ENCODE measurements at places on chromosomes 1 and 21.

- DNase-seq: no peak
Measured at GRCh38 chr1:25126562-25126961, 105.7 kb downstream of the SYF2 start.

GRCh38 chr1:210653771-210654170, 325.1 kb downstream of the HHAT start:
- DNase-seq: no peak

DNA sequence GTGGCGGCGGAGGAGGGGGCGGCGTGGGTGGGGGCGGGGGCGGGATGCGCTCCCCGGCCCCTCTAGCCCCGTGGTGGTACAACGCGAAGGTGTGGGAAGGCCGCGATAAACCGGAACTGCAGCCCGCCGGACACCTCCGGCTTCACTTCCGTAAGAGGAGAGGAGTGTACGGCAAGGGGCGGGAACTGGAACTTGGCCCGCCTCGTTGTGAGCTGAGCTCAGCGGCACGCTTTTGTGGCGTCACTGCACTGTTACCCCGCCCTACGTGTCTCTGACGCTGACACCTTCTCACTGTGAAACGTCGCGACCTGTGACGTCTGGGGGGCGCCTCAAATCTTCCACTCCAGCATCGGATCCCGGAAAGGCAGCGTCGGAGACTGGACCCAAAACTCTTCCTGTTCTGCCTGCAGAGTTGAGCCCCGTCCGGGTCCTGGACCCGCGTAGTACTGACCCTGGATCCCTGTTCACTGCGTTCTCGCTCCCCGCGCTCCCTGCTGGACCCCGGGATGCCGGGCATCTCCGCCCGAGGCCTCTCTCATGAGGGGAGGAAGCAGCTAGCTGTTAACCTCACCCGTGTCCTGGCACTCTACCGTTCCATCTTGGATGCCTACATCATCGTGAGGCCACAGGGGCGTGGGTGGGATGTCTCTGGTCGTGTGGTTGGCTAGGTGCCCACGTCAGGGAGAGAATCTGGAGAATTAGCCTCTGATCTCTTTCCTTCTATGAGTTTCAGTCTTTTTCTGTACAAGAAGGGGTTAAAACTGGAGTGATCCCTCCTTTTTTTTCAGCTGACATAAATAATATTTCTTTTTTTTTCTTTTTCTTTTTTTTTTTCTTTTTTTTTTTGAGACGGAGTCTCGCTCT, at the start of gene ISG20L2:
TSS of gene ISG20L2 (minus strand) at position 168 of the 864 bp plus-strand sequence. CDS start 1,114 bp downstream, outside the sequence.
- peak; percentile 95 for DNase-seq

DNA sequence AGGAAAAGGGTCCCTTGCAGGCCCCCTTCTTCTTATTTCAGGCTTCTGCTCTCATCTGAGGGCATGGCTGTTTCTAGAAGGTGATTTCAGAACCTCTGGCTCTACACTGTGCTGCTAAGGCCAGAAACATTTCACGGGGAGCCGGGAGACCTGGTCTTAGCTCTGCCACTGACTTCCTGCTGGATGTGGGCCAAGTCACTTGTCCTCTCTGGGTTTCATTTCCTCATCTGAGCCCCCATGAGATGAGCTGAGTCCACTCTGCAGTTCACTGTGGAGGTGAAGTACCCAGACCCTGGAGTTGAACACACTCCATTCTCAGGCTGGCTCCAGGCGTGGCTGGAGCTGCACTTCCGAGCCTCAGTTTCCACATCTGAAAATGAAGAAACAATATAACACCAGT, 2.1 kb downstream of the PADI1 start:
- no peak for DNase-seq

- DNase-seq: no peak
Measured at GRCh38 chr1:4633346-4633745, 21.1 kb upstream of the AJAP1 start.

DNA sequence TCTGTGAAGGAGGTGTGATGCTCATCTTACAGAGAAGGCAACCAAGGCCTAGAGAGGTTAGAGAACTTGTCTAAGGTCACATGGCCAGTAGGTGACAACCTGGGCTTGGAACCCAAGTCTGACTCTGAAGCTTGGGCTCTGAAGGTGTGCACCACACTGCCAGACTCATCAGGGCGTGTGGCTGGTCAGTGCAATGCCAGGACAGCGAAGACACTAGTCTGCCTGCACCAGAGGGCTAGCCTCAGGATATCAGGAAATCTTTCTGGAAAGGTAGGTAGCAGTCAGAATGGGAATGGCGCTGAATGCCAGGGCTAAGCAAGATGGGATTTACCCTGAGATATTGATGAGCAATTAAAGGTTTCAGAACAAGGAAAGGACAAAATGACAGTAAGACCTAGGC, 34.9 kb downstream of the ELK4 start:
- DNase-seq: no peak

DNA sequence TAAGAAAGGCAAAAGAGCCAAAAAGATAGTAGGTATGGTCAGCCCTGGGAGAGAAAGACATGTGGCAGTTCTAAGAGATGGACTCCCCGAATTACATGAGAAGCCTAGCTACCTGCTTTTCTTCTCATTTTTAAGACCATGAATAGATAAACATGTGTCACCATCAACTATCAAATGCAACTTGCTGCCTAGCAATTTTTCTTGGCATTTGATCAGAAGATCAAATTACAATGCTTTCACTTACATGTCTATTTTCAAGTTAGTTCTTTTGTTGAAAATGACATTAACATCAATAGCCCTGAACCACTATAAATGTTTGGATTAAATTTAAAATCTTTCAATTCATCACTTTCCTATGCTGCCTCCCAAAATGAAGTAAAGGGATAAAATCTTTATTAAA, 212.3 kb downstream of the HHIPL2 start:
- DNase-seq: no peak

DNA sequence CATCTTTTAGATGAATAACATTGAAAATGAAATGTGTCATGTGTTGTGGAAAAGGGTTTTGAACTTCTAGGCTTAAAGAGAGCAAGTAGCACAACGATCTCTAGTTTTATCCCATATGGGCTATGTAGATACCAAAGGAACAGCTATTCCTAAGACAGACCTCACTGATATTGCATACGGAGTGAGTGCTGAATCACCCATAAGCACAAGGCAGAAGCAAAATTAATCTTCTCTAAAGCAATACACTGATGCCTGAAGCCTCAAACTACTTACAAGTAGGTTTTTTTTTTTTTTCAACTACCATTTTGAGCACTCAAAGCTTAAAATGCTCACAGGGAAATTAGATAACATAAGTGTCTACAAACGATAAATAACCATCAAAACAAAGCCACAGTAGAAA, 5.0 kb upstream of the KMO start:
- no peak for DNase-seq

DNA sequence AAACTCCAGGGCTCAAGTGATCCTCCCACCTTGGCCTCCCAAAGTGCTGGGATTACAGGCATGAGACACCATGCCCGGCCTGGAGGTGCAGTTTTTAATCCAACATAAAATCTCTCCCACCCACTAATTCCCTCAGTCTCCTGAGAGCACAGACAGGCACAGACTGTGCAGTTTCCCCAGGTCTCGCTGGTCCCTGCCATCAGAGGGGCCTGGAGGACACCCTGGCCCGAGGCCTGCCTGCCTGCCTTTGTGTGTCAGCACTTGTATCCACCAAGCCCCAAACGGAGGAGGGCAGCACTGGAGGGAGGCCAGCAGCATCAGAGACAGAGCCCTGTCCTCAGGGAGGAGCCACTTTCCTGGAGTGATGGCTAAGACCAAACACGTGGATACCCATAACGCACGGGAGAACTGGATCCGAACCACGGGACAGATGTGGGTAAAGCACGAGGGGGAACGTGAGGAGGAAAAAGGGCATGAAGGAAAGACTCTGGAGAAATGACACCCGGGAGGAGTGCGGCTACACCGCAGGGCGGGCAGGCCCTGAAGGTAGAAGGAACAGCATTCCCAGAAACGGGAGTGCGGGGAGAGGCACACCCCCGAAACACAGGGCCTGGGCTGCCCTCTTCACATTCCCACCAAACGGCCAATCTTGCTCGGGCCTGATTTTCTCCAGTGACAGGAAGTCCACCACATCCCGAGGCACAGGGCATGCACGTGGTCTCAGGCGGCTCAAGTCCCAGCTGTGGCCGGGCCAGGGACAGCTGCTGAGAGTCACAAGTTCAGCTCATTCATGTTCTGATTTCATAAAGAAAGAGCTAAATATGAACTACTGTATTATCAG, 29.7 kb downstream of the NPHP4 start:
- DNase-seq: no peak

GRCh38 chr21:44293551-44294231, 6.2 kb upstream of the PFKL start:
- peak; percentile 25 for DNase-seq

DNA sequence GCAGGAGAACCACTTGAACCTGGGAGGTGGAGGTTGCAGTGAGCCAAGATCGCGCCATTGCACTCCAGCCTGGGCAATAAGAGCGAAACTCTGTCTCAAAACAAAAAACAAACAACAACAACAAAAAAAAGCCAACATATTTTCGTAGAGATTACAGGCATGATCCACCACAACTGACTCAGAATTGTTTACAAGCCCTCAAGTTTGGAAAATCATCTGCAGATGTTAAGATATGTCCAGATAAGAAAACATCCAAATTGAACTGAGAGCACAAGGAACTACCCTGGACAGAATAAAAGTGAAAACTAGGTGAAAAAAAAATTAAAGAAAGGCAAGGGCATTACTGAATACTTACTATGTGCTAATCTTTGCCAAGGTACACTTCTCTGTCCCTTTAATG, 89.8 kb upstream of the WLS start:
- DNase-seq: no peak

DNA sequence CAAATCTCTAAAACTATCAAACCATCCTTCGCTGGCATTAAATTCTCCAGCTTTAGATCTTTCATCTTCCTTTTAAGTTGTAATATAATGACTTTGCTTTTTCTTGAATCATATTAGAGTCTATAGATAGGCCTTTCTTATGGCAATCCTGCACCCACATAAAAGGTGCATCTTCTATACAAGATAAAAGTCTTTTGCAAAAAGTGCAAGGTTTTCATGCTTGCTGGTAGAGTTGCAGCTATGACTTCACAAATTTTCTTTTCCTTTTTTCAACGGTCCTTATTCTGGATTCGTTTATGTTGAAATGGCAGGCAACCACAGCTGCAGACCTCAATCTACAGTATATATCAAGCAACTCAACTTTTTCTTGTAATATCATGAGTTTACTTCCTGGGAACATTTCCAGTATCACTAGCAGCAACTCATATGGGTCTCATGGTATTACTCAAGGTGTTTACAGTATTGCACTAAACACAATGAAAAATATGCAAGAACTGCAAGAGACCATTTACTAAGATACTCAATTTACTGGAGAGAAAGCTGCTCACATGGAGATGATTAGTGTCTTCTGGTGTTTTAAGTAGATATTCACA, 22.1 kb downstream of the OMA1 start:
- DNase-seq: no peak

DNA sequence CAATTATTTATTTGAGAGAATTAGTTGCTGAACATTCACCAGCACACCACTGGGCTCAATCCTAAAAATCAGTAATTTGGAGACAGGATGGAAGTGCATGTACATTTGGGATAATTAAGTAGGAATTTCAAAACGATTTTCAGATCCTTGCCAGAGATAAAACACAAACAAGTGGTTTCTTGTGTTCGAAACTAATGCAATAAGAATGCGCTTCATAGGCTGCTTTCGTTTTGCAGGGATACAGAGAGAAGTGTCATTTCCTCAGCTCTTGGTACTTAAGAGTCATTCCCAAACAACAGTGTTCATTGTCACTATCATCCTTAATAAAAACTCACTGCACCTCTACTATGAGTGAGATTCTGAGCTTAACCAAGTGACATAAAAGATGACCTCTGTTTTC, 20.6 kb upstream of the USP24 start:
- no peak for DNase-seq

GRCh38 chr21:34280959-34281358, 82.8 kb upstream of the KCNE2 start:
- DNase-seq: no peak

- DNase-seq: no peak
Measured at GRCh38 chr1:214557952-214558735, 6.7 kb upstream of the PTPN14 start.

- DNase-seq: no peak
Measured at GRCh38 chr1:17375651-17376050, 3.7 kb downstream of the PADI6 start.

DNA sequence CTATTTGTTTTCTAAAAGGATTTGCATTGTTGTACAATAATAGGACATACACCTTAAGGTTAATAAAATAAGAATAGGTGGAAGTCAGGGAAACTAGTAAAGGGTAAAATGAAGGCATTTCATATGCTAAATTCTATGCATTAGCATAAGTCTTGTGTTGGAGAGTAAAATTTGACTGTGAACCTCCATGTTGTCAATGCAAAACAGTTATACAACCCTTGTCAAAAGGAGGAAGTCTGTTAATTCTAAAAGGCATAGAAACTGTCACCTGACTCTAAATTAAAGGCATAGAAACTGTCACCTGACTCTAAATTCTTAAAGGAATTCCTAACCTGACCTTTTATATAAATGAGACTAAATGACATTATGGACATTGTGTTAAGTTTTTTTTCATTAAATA, 291.8 kb downstream of the OLFM3 start:
- no peak for DNase-seq

- DNase-seq: no peak
Measured at GRCh38 chr21:27526451-27526850, 559.6 kb upstream of the ADAMTS5 start.

DNA sequence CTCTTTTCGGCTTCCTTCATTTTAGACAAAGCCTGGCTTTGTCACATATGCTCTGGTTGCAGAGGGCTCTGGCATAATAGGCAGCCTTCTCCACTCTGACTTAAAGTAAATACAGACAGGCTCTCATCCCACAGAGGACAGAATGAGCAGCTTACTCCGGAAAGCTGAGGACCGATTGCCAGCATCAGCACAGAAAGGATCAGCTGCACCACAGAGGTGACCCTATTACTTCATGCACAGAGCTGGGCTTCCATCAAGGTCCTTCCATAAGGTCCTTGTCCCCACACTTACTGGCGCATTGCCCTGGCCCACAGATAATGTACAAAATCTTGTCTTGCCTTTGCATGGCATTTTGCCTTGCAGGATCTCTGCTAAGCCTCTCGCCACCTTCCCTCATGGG, 67.6 kb downstream of the SEC16B start:
- DNase-seq: no peak

All from activated CD4-positive, alpha-beta T cell treated with anti-CD3 and anti-CD28 coated beads for 4 hours (primary cell).